ENCODE measurements at places on chromosomes 2 and 18.

DNA sequence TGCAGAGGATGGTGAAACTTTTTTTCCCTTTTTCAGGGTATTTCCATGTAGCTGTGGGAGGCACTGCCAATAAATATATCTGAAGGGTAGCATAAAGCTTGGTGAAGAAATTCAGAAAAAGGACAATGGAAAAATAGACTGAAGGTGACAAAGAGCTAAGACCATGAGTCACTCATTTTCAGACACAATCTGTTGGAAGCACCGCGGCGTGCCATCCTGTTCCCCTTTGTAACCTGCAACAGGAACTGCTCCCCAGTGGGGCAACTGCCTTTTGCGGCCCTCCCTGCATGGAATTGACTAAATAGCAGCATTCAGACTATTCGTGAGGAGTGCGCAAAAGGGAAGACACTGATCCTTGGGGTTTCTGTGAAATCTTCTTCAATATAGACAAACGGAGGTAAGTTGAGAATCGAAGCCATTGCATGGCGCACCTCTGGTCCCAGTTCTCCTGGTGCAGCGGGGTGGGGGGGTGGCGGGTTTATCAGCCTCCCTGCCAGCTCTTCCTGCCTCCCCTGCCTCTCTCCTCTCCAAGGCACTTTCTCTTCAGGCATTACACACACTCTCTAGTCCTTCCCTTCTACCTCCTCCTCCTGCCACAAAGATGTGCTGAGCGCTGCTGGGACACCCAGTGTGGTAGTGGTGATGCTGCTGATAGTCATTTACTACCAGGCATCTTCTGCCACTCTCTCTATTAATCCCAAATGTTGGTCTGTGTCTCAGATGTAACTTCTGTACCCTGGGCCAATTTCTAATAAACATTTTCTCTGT, 126.2 kb upstream of the TMEM200C start:
- no peak for DNase-seq

GRCh38 chr2:172429301-172429968, 2.0 kb downstream of the ITGA6 start:
- no peak for DNase-seq

DNA sequence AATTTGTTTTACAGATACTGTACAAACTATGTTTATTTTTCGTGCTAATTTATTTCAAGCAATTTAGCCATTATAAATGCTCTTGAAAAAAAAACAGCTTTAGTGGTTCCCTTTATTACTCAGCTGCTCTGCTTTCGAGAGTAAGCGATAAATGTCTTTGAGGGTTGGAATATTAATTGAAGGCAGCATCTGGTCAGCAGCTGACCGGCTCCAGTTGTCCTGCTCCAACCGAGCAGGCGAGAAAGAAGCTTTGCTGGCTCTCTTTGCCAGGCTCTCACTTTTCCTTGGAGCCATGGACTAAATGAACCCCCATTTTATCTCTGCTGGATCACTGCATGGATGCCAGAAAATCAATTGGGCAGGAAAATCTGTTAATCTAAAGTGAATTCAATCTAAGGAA, 147.4 kb downstream of the LNPK start:
- no peak for DNase-seq

GRCh38 chr2:8821276-8822217, 15.9 kb downstream of the KIDINS220 start:
- DNase-seq: no peak

DNA sequence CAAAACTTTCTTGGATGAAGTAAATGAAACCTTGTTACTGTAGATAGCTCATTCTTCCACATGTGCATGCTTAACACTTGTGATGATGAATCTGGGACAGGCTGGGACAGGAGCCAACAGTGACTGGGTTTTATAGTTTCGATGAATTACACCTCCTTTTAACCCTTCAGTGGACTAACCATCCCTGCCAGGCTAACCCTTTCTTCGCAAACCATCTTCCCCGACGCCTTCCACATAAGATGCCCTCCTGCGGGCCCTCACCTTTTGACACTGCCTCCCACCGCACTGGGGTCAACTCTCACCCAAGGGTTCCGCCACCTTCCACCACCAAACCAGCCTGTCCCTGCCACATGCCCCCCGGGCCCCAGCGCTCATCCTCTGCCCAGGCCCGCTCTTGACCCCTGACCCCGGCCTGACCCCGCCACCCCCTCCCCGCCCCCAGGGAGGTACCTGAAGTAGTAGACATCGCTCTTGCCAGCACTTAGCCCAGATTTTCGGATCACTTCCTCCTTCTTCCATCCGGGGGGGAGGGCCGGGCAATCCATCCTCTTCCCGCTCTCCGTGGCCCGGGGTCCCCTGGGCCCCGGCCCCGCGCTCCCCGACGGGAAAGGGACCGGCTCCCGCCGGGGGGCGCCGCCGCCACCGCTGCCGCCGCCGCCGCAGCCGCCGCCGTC, 764 bp downstream of the MBD2 start:
- DNase-seq: no peak

GRCh38 chr2:240888130-240888889, 7.6 kb downstream of the MAB21L4 start:
- DNase-seq: no peak

GRCh38 chr2:221442128-221442527, 130.0 kb downstream of the EPHA4 start:
- DNase-seq: no peak

DNA sequence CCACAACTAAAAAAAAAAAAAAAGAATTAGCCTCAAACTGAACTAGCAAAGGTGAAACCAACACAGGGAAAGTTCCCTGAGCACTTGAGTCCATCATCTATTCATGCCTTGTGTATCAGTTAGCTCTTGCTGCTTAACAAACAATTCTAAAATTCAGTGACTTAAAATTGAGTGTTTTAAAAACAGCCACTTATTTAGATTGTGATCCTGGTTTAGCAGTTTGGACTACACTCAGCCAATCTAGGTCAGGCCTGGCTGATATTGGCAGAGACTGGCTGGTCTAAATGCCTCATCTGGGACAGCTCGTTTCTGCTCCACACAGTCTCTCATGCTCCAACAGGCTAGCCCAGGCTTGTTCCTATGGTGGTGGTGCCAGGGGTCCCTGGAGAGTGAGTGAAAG, 247.9 kb downstream of the ATAD2B start:
- no peak for DNase-seq

DNA sequence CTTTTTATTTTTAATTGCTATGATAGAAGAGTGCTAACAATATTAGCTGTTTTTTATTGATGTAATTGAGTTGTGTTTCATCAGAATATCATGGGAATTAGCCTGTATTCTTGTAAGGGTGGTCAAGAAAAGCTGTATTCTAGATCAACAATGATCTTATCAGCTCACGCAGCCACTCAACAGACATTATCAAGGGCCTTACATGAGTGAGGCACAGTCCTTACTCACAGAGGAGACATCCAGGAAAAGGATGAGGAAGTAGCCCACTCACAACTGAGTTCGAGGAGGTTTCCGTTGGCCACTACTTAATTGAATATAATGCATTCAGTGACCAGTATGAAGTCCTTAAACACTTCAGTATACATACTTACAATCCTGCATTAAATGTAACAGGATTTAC, 152.5 kb downstream of the AFF3 start:
- DNase-seq: no peak

DNA sequence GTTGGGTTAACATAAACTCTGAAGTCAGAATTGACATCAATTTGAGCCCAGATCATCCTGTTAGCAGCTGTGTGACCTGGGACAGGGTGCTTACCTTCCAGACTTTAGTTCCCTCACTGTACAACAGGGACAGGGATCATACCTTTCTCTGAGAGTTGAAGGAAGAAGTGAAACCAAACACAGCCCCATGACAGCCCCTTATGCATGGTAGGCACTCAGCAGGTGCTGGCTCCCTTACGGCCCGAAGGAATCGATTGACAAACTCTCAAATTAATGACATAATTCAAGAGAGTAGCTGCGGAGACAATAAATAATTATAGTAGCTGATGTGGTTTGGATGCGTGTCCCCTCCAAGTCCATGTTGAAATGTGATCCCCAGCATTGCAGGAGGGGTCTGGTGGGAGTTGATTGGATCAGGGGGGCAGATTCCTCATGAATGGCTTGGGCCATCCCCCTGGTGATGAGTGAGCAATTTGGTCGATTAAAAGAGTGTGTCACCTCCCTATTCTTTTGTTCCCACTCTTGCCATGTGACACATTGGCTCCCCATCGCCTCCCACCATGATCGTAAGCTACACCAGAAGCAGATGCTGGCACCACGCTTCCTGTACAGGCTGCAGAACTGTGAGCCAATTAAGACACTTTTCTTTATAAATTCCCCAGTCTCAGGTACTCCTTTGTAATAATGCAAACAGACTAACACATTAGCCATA, 72.4 kb downstream of the ODC1 start:
- DNase-seq: peak; percentile 65

DNA sequence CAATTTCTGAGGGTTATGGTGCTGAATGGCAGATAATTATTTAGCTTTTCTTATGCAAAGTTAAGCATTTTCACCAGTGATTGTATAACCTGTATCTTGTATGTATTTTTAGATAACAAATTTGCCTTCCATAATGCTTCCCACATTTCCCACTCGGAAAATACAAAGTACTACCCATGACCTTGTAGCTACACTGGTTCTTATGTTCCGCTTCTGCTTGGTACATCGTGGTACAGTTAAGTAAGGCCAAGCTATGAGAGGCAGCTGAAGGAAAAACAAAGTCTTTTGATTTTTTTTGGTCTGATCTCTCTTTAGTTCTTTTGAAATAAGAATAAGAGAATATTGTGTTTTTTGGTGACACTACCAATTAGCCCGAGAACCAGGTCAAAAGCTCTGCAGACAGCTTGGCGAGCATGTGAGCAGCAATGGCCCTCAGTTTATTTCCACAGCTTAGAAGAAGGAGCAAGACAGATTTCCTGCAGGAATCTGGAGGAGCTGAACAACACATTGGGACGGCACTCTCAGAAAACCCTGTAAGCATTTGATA, 26.8 kb downstream of the SH3YL1 start:
- DNase-seq: no peak

DNA sequence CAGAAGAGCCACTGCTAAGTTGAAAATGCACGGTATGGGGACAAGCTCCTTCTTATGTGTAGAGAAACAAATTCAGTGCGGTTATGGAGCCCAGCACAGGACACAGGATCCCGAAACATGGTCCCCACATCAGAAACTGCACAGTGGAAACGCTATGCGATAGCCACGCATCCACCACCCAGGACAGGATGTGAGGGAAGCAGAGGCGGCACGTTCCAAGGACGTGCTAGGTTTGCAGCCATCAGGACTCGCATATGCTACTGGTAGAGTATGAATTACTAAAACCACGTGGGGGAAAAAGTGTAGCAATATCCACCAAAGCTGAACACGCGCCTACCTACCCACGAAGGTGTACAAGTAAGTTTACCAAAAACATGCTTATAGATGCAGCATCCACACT, 34.7 kb upstream of the SNTG2 start:
- DNase-seq: no peak

DNA sequence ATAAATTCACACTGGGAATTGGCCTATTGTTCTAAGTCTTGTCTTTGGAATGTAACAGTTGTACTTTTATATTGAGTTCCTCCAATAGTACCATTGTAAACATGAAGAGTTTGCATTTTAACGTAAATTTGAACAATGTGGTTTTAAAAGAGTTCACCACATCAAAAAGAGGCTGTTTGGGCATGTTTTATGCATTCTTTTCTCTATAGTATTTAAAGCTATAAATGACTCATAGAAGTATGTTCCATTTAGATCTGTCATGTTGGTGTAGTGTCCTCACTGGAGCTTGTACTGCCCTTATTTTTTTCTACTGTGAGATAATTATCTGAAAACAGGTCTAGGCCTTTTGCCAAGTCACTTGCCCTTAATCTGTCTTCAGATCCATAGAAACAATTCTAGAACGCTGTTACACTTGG, 141.9 kb downstream of the RHBDD1 start:
- DNase-seq: no peak

DNA sequence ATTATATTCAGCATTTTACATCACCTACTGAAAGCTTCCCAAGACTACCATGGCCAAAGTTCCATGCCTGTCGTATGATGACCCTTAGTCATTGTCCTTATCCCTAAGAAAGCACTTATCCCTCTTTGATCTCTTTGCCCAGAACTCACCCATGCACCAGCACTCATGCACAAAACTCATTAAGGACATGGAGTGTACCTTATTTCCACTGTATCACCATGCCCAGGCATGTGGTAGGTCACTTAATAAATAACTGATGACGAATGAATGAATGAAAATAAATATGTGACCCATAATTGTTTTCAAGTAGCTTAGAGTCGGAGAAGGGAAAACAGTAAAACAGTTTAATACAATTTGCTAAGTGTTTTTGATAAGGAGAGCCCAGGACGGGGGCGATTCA, 220.1 kb downstream of the IKZF2 start:
- no peak for DNase-seq

DNA sequence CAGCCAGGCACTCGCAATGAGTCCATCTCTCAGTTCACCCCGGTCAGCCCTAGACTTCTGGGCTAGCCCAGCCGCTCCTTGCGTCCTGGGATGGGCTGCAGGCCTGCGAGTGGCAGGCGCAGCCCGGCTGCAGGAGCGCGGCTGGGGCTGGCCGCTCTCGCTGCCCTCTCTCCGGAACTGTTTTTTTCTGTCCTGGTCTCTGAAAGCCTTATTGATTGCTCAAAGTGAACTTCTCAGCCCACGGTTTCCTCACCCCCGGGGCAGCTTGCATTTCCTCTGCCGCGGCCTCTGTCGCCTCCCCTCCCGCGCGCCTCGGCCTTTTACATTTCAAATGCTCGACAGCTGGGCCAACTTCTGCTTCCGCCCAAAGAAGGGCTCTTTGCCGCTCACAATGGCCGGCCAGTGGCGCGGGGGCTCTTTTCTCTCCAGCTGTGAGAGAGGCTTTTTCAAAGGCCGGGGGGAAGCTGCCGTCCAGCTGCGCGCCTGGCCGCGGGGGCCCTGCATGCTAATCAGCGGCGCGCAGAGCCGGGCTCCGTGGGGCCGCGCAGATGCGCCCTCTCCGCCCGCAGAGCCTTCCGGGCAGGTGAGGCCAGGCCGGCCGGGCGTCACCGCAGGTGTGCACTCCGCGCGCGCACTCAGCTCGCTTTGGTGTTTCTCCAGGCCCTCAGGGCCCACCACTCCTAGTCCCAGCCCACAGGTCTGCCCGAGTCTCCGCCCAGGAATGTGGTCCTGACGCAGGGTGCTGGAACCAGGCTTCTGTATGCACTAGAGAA, 513.8 kb downstream of the RNF144A start:
- peak; percentile 62 for DNase-seq

- no peak for DNase-seq
Observed at GRCh38 chr2:226793646-226794045, 6.0 kb downstream of the IRS1 start.

DNA sequence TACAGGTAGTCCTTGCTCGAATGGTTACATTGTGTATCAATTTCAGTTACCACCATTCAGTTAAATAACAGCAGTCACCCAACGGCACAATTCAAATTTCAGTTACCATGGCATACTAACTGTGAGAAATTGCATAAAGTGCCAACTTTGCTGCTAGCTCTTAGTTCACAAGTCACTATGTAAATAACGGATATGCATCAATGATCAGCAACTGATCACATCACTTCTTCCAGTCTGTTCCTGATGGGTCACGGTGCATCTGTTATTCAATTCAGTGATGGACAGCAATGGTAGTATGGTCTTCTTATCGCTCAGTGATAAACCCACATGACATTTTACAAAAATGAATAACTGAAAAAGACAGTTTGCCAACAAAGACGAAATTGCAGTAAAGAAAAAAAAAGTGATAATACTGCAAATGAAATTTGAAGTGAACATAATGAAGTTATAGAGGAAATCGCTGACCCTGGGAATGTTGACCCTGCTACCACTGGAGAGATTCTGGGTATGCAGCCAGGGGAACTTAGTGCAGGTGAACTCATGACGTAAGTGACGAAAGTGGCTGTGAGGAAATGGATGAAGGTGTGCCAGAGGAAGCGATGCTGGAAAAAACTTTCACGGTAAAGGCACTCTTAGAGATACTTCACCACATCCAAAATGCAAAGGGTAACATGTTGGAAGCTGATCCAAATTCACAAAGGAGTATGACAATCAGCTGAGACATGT, 25.9 kb upstream of the RAPGEF4 start:
- no peak for DNase-seq
